Breast epithelium (tissue), 4 donors: ENCODE measurements at places on chromosomes 13 and 19.

- no peaks in the 10 kb centered on the region for H3K36me3 ChIP-seq
- no peak for DNase-seq
- no peak overlapping the region for H3K4me3 ChIP-seq
- peaks cover 14% of the 10 kb centered on the region for H3K4me1 ChIP-seq
- no peak overlapping the region for H3K27ac ChIP-seq
- no peaks in the 10 kb centered on the region for H3K27me3 ChIP-seq
These were observed 43.2 kb downstream of the RCBTB2 start for GRCh38 chr13:48489666-48490065.

DNA sequence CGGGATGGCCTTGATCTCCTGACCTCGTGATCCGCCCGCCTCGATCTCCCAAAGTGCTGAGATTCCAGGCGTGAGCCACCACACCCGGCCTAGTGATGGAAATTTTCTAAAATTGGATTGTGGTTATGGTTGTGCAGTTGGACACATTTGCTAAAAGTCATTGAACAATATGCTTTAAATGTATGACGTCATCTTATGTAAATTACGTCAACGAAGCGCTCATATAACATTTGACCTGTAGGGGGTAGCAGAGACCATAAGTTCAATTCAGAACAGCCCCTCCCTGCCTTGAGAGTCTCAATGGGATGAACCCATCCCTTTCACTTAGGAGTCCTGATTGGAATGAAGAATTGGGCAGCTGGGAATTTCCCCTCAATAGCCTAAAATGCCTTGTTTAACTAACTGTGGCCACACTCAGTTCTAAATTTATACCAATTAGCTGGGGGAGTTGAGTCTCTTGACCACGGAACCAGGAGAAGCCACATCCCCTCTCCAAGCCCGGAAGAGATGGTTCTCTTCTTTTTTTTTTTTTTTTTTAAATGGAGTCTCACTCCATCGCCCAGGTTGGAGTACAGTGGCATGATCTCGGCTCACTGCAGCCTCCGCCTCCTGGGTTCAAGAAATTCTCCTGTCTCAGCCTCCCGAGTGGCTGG, 15.2 kb upstream of the TLE6 start:
- H3K27me3 ChIP-seq, result no peaks in the 10 kb centered on the region
- no peak overlapping the region for H3K27ac ChIP-seq
- no peak for DNase-seq
- H3K4me1 ChIP-seq, result no peaks in the 10 kb centered on the region
- no peaks in the 10 kb centered on the region for H3K36me3 ChIP-seq

DNA sequence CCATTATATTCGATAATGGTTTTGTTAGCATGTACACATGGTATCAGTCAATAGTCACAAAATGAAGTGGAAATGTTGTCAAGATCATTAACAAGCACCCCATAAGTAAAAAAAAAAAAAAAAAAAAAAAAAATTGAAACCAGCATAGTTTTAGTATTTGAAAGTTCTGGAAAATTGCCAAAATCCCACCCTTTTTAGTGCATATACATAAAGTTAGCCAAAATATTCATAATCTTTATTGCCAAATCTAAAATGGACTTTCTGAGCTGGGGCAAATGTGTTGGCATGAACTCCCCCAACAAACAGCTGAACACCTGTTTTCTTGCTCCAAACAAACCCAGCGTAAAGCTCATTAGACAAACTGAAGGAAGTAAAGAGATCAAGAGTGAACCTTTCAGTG, 73.9 kb downstream of the MZT1 start:
- H3K27me3 ChIP-seq, result no peaks in the 10 kb centered on the region
- H3K4me3 ChIP-seq, result no peak overlapping the region
- H3K27ac ChIP-seq, result no peak overlapping the region
- no peaks in the 10 kb centered on the region for H3K36me3 ChIP-seq
- DNase-seq, result no peak

DNA sequence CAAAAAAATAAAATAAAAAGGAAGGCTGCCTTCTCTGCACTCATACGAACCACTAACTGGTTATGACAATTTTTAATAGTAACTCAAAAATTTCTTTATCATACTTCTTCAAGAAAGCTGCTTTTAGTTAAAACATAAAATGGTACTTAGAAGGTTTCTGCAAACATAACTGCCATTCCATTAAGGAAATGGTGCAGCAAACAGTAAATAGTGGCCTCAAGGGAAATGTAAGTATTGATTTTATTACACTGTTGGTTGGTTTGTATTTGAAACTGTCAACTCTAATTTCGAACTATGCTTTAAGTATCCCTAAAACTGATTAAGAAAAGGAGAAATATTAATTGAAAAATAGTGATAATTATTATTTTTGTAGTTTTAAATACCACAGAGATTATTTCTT, 278.0 kb downstream of the DACH1 start:
- no peaks in the 10 kb centered on the region for H3K4me1 ChIP-seq
- H3K4me3 ChIP-seq, result no peak overlapping the region
- no peaks in the 10 kb centered on the region for H3K27me3 ChIP-seq
- no peaks in the 10 kb centered on the region for H3K36me3 ChIP-seq
- no peak overlapping the region for H3K27ac ChIP-seq

DNA sequence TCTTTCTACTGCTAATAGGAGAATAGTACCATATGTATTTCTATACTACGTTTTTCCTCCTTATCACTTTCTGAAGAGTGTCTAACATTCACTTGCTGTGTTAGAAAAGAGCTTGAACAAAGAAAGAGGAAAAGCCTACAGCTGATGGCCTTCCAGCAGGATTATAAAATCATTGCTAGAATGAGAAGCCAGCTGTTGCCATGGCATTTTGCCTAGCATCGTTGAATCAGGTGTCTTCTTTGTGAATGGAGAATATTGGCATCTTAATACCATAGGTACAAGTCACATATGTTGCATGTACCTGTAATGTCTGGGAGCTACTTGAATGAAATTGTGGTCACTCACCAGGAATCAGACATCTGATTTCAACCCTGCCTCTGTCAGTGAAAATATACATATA, 1174.9 kb downstream of the PCDH17 start:
- H3K36me3 ChIP-seq, result no peaks in the 10 kb centered on the region
- DNase-seq, result no peak
- no peak overlapping the region for H3K27ac ChIP-seq
- H3K4me1 ChIP-seq, result no peaks in the 10 kb centered on the region
- no peak overlapping the region for H3K4me3 ChIP-seq
- H3K27me3 ChIP-seq, result no peaks in the 10 kb centered on the region

GRCh38 chr19:55457683-55458457, 3.6 kb downstream of the ISOC2 start:
- H3K36me3 ChIP-seq, result no peaks in the 10 kb centered on the region
- no peaks in the 10 kb centered on the region for H3K27me3 ChIP-seq
- H3K27ac ChIP-seq, result no peak overlapping the region
- no peak for DNase-seq

GRCh38 chr13:84843368-84843767, 955.9 kb downstream of the SLITRK6 start:
- no peak overlapping the region for H3K4me3 ChIP-seq
- no peaks in the 10 kb centered on the region for H3K4me1 ChIP-seq
- no peaks in the 10 kb centered on the region for H3K36me3 ChIP-seq
- DNase-seq, result no peak

DNA sequence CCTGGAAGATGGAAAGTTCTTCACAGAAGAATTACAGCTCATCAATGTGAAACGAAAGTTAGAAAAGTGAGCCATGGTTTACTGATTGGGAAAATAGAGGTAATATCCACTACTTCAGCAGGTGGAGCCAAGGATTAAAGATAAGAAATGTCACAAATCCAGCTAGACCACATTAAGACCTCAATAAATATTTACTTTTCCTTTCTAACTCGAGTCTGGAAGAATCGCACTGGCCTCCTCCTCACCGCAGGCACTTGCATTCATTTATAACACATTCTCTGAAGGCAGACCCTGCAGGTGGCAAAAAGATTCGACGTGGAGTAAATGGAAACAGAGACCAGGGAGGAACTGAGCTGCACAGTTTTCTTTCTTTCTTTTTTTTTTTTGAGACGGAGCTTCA, 7.4 kb downstream of the SLC35E1 start:
- no peaks in the 10 kb centered on the region for H3K36me3 ChIP-seq
- DNase-seq, result no peak
- H3K27me3 ChIP-seq, result no peaks in the 10 kb centered on the region
- H3K4me3 ChIP-seq, result no peak overlapping the region

DNA sequence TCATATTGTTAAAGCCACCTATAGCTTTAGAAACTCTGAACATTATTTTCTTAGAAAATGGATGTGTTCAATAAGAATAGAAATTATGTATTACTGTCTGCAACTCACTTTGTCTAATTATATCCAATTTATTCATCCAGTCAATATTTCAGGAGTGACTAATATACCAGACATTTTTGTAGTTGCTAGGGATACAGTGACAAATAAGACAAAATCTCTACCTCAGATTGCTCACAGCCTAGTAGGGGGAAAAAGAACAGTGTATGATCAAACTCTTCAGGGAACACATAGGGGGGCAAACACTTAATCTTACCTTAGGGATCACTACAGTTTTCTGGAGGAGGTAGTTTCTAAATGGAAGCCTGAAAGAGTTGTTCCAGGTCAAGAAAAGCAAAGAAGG, 8.6 kb downstream of the BRCA2 start:
- H3K4me1 ChIP-seq, result no peaks in the 10 kb centered on the region
- H3K4me3 ChIP-seq, result no peak overlapping the region
- H3K36me3 ChIP-seq, result no peaks in the 10 kb centered on the region
- no peak for DNase-seq
- H3K27me3 ChIP-seq, result no peaks in the 10 kb centered on the region
- no peak overlapping the region for H3K27ac ChIP-seq

GRCh38 chr13:75339635-75340374, 142.2 kb downstream of the TBC1D4 start:
- no peak overlapping the region for H3K4me3 ChIP-seq
- H3K27me3 ChIP-seq, result no peaks in the 10 kb centered on the region
- DNase-seq, result no peak
- H3K27ac ChIP-seq, result no peak overlapping the region
- H3K36me3 ChIP-seq, result peaks cover 4% of the 10 kb centered on the region
- no peaks in the 10 kb centered on the region for H3K4me1 ChIP-seq

DNA sequence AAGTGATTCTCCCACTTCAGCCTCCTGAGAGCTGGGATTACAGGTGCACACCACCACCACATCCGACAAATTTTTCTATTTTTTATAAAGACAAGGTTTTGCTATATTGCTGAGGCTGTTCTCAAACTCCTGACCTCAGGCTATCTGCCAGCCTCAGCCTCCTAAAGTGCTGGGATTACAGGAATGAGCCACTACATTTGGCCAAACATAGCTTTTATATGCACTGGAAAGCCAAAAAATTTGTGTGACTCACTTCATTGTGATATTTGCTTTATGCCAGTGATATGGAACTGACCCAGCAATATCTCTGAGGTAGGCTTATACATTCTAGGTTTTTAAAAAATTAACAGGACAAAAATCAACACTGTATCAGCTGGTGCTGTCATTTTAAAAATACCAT, 26.8 kb upstream of the ACOD1 start:
- no peak for DNase-seq
- H3K27ac ChIP-seq, result no peak overlapping the region
- H3K36me3 ChIP-seq, result no peaks in the 10 kb centered on the region

DNA sequence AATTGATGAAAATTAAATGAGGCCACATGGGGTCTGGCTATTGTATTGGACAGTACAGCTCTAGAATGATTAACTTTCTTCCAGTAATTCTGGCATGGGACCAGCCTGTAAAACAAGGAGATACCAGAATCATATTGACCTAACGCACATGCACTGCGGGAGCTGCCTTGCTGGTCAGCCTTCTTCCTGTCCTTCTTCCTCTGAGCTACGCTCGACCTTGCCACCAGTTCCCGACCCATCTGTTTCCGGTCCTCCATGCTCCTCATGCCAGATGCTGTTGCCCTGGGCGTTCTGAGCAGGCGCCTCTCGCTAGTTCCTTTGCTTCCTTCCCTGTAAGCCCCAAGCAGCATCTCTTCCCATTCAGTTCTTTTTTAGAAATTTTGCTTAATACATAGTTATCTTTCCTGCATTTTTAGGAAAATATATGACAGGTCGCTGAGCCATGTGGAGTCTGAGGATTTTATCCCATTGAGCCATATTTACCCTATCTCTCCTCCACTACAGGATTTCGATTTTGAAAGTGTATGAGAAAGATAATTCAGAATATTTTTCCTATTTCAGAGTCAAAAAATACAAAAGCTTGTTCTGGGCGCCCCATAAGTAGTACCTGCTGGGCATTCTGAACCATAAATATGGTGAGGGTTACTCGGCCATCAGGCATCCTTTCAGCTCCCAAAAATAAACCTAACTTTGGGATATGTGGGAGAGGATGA, 38.6 kb downstream of the TNFRSF19 start:
- H3K27ac ChIP-seq, result no peak overlapping the region
- H3K4me1 ChIP-seq, result no peaks in the 10 kb centered on the region
- no peaks in the 10 kb centered on the region for H3K27me3 ChIP-seq
- H3K4me3 ChIP-seq, result peak overlapping the region; percentile 44
- H3K36me3 ChIP-seq, result no peaks in the 10 kb centered on the region

DNA sequence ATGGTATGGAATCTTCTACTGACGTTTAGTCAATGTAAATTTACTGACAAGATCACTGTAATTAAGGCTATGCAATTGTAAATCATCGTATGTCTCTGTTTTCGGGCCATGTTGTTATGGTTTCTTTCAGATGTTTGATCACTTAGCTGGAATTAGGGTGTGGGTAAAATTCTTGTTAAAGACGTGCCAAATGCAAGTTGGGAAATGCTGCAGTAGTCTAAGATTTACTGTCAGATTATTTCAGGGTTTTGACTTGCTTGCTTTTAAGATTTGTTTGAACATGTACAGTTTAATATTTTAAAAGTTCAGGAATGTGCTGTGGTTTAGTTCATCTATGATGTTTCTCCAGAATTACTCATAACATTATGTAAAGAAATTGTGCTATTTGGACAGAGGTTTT, 10.8 kb downstream of the NDFIP2 start:
- no peak overlapping the region for H3K27ac ChIP-seq
- no peaks in the 10 kb centered on the region for H3K4me1 ChIP-seq
- no peak overlapping the region for H3K4me3 ChIP-seq
- DNase-seq, result no peak
- H3K36me3 ChIP-seq, result no peaks in the 10 kb centered on the region
